Fibroblast of skin of left quadriceps (primary cell): ENCODE measurements at places on chromosomes 12 and 14.
A peak's percentile ranks its signal among the peaks of the same experiment; 100 is the strongest.

- DNase-seq: no peak
Measured at GRCh38 chr14:54475187-54475899, 13.4 kb downstream of the GMFB start.

GRCh38 chr12:12721814-12722434 is 4.8 kb downstream of the CDKN1B start:
- DNase-seq: no peak

GRCh38 chr14:57388067-57388466 is 2.3 kb upstream of the NAA30 start:
- DNase-seq: no peak

GRCh38 chr12:124720681-124721500 is 142.8 kb downstream of the SCARB1 start:
- peak; percentile 94 for DNase-seq

DNA sequence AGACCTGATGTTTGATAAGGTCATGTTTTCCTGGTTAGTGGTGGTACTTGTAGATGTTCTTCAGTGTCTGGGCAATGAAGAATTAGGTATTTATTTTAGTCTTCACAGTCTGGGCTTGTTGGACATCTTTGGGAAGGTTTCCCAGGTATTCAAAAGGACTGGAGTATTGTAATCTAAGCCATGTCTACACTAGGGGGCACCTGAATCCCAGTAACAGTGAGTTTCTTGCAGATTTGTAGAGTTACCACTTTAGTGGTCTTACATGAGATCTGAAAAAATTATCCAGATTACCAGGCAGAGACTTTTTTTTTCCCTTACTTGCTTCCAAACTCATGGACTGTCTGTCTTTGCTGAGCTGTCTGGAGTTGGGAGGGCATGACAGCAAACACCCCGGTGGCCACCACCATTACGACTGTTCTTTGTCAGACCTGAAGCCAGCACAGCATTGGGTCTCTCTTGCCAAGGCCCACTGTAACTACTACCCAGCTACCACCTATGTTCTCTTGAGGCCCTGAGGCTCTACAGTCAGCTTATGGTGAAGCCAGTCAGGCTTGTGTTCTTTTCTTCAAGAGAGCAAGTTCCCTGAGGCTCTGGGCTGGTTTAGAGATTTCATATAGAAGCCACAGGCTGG is 820.7 kb upstream of the FBXO33 start:
- no peak for DNase-seq

GRCh38 chr14:99578541-99579101 is 25.4 kb downstream of the CCDC85C start:
- DNase-seq: no peak

DNA sequence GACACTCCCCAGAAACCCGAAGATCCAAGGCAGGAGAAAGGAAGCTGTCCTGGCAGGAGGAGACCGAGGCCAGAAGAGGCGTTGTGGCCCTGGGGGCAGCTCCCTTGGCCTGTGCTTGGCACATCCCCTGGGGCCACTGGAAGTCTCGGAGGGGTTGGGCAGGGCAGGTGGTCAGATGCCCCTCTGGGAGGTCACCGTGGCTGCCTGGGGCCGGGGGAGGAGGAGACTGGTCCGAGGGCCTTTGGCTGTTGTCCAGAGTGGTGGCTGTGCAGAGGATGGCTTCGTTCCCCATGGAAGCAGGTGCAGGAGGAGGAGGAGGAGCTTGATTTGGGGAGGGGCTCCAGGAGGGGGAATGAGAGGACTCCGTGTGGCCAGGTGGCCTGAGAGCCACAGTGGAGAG is 3.3 kb upstream of the NUDT14 start:
- no peak for DNase-seq

GRCh38 chr14:57435923-57436322 is 45.5 kb downstream of the NAA30 start:
- no peak for DNase-seq

DNA sequence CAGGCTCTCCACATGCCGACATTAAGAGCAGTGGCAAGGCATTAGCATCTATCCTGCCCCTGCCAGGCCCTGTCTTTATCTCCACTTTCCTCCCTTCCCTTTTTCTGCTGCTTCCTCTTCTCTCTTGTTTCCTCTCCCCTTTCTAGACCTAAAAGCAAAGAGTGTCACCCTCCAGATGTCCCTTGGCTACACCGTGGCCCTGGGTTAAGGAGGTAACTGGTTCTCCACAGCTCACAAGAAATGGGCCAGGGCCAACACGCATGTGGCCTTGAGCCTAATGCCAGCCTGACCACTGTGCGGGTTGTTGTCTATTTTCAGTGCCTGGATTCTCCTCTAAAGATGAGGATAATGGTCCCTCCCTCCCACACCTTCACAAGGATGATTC is 41.7 kb upstream of the DDX11 start:
- DNase-seq: no peak

GRCh38 chr14:77299771-77300170 is 20.9 kb downstream of the POMT2 start:
- no peak for DNase-seq

DNA sequence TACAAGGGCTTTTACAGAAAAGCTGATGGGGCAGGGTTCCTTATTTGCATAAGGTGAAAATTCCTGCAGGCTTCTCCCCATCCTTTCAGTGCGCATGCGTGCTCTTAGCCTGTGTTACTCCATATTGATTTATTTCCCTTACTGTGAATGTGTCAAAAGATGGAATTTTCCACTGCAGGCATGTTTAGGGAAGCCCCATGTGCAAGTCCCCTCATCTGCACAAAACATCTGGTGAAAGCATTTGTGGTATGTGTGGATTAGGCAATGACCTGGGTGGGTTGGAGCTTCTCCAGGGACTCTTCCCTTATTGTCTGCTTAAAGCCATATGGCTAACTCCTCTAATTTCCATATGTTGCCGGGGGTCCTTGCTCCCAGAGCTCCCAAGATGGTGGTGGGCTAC is 912.7 kb upstream of the LRFN5 start:
- DNase-seq: peak; percentile 65

DNA sequence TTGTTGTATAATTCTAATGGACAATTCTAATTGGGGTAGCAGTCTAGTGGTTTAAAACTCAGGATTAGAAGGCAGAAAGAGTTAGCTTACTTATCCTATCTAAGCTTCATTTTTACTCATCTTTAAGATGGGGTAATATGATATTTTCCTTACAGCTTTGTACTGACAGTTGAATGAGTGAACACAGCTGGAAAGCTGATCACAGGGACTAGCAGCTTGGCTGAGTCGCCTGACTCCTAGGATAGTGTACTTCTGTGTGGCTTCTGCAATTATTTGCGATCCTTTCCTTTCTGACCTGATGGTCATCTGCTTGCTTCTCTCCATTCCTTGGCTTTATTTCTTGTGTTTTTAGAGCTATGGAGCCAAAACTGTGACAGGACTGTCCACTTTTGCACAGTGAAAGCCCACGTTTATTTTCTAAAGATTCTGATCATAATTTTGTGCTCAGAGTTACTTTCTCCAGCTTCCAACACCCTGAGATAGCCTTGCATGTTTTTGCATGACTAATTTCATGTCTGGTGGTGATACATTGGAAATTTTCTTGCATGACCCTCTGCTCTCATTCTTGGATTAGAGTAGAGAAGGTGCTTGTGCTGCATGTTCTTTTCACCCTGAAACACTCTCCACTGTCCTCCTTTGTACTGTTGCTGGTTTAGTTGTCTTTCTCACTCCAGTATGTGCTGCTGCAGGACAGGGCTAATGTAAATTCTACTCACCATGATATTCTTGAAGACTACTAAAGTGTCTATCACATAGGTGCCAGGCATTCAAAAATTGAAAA is 377.0 kb upstream of the ATP2B1 start:
- no peak for DNase-seq

DNA sequence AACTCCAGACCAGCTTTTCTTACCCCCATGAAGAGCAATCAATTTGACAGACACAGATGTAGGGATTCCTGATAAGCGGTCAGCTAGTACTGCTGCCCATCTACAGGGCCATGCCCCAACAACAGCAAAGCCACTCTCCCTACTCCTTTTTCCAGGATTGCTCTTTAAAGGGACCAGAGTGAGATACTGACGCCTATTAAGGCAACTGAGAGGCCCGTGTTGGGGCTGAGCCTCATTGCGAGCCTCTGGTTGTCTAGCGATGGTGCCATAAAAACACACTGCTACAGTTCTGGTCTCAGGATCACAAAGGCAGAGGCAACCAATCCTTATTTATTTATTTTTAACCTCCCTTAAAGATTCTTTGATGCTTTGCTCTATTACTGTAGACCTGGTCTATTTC is 31.1 kb downstream of the AK7 start:
- DNase-seq: no peak

DNA sequence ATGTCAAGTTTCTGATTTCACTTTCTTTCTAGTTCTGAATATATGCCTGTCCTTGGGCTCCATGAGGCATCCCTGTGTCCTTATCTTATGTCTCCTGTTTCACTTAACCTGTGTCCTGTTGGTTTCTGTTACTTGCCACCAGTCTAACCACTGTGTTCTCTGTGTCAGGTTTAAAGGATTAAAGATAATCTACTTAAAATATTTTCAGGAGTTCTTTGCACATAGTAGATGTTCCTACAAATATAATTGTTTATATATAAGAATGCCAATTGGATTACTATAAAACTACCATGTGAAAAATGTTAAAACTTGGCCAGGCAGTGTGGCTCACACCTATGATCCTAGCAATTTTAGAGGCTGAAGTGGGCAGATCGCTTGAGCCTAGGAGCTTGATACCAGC is 406.4 kb downstream of the CCER1 start:
- no peak for DNase-seq

GRCh38 chr12:120762086-120762485 is 36.5 kb downstream of the ACADS start:
- no peak for DNase-seq

GRCh38 chr14:90599748-90600507 is 203.1 kb downstream of the CALM1 start:
- no peak for DNase-seq

DNA sequence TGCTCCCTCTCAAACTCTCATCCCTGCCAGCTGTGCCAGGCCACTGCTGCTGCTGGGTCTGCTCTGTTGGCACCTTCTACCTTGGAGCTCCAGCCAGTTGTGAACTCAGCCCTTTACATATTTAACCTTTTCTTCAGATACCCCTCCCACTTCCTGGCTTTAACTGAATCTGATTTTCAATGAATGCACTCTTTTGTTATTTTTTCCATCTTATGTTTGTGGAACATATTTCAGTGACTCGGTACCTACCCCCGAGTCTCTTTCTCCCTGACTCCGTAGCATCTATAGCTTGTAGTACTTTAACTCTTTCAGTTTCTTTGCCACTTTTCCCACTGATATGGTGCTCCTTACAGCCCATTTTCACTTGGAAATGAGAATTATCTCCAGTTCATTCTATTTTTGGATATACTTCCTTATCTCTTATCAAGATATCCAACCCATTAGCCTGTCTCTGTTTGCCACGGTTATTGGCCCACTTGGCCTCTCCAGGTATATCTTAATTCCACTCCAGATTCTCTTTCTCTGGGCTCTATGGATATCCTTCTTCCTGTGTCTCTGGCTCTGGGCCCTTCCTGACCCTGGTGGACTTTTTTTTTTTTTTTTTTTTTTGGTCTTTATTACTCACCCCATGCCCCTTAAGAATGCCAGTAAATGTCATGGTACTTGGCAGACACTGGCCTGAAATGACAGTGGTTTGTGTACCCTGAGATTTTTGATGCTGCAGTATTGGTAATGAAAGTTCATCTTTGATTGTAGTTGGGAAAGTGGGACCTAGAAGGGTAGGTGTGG is 62.7 kb downstream of the PELI2 start:
- no peak for DNase-seq

GRCh38 chr14:101991352-101991751 is 27.0 kb downstream of the DYNC1H1 start:
- DNase-seq: no peak

DNA sequence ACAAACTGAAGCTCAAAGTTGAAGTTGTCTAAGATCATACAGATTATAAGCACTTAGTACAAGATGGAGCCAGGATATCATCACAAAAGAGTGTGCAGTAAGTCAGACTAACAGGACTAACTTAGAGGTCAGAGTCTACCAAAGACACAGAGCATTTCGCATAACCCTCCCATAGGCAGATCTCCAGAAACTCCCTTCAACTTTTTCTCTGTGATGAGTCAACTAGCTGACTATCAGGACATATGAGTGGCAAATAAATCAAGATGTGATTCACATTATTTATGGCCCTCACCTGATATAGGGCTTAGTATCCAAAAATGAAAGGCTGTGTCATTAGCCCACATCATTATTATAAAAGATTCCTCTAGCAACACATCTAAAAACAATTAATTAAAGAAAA is 484.6 kb downstream of the GALC start:
- no peak for DNase-seq

DNA sequence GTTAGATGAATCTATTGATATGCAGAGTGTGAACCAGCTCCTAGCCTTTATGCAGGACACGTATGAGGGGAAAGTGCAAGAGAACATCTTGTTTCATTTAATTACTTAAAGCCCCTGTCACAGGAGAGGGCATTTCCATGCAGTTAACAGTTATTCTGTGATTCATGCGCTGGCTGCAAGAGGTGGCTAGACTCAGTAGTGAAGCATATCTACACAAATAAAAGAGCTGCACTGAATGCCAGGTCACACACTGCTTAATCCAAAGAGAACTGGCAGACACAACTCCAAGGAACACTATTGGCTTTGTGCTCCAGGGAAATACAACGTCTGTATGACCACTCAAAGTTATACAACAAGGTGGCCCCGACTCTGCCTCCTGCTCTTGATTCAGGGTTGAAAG is 394.1 kb downstream of the C12orf75 start:
- DNase-seq: no peak

DNA sequence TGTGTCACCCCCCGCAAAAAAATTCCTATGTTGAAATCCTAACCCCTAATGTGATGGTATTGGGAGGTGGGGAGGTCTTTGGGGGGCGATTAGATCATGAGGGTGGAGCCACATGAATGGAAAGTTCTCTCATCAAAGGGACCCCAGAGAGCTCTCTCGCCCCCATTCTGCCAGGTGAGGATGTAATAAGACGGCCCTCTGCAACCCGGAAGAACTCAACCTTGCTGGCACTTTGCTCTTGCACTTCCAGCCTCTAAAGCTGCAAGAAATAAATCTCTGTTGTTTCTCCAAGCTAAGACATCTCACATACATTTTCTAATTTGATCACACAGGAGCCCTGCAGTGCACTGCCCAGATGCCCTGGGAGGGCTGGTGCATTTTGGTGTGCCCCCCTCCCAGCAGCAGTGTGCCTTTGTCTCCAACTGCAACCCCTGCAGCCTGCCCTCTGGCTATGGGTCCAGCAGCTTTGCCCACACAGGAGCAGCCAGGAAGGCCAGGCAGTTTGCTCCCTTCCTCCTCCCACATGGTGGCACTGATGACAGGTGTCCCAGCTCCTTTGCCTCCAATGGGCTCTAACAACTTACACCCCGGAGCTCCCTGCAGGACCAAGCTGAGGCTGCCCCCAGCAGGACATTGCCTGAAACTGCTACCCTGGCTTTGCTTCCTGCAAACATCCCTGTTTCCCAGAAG is 59.3 kb downstream of the C14orf132 start:
- DNase-seq: no peak

DNA sequence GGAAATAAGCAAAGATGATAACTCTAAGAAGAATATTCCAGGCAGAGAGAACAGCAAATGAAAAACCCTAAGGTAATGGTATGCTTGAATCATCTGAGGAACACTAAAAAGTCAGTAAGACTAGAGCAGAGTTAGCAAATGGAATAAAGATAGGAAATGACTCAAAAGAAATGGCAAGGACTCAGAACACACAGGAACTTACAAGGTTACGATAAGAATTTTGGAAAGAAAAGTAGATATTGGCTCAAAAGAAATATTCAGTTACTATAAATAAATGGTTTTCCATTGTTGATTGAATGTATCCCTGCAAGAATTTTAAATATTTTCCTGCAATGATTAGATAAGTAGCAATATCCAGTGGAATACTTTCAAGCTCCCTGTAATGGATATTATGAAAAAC is 705.8 kb downstream of the C12orf50 start:
- peak; percentile 53 for DNase-seq

GRCh38 chr14:76100236-76100635 is 51.5 kb upstream of the GPATCH2L start:
- no peak for DNase-seq
